ENCODE measurements at places on chromosomes 6 and 20.

- no peak for DNase-seq
Measured at GRCh38 chr20:19626896-19627295, 131.2 kb upstream of the RIN2 start.

GRCh38 chr6:136415351-136416007, 125.8 kb upstream of the BCLAF1 start:
- no peak for DNase-seq

- no peak for DNase-seq
Measured at GRCh38 chr20:15642676-15643075, 930.6 kb downstream of the KIF16B start.

DNA sequence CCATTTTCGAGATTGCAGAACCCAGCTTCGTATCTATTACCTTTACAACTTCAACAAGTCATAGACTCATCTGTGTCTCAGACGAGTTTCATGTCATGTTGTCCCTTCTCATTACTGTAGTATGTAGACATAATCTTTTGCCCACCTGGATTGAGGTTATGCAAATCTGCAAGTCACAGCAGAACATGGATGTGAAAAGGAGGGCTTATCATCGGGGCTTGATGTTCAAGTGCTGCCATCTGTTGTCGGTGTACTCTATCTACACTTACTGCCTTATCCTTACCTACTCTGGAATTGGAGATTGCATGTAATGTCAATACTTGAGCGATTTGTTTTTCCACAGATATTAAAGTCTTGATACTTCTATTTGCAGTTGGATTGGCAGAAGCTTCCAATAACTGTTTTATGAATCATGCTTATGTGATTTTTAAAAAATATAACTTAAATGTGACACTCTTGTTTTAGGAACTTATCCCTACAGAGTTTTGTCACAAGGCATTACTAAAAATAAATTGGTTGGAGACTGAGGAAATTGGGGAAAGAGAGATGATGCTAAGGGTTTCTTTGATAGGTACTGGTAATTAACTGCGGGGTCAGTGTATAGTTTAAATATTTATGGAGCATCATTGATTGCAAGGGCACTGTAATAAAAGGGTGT, 3.0 kb upstream of the GOPC start:
- no peak for DNase-seq

DNA sequence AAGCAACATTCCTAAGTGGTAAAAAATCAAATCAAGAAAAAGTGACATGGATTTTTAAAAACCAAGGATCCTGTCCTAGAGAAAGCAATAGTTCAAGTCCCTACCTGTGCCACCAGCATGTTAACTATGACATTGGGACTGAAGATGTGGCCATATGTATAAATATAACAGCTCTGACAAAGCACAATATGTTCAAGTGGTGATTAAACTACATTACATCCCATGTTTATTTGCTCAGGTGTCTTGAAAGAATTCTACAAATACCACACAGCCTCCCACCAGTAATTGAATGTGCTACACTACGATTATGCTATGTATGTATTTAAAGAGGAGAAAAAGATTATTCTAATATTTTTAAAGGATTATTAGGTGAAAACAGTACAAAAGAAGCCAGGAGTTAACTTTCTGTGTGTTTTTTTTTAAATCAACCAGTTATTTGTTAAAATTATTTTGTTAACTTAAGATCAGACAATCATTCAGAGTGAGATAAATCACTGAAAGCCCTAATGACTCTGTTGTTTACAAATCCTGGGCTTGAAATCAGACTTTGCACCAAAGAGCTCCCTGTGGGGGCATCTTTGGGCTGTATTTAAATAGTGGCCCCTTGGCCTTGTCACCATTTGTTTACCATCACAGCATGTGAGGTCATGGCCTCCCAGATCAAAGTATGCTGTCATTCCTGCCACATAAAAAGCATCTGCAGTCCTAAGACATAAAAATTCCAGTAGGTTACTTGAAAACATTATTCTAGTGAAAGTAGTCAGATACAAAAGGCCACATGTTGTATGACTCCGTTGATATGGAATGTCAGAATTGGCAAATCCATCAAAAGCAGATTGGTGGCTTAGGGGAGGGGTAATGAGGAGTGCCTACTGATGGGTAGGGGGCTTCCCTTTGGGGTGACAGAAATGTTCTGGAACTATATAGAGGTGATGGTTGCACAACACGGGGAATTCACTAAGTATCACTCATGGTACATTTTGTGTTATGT, 17.1 kb downstream of the TTLL2 start:
- no peak for DNase-seq

DNA sequence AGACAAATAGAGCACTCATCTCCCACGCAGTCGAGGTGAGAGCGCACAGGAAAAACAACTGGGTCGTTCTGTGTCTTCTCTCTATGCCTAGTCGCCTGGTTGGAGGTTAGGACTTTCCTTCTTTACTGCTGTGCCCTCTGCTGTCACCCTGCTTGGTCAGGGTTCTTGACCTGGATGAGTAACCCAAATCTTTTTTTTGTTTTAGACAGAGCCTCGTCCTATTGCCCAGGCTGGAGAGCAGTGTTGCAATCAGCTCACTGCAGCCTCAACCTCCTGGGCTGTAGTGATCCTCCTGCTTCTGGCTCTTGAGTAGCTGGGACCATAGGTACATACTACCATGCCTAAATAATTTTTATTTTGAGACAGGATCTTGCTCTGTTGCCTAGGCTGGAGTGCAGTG, 24.5 kb downstream of the PRPF6 start:
- DNase-seq, result no peak

DNA sequence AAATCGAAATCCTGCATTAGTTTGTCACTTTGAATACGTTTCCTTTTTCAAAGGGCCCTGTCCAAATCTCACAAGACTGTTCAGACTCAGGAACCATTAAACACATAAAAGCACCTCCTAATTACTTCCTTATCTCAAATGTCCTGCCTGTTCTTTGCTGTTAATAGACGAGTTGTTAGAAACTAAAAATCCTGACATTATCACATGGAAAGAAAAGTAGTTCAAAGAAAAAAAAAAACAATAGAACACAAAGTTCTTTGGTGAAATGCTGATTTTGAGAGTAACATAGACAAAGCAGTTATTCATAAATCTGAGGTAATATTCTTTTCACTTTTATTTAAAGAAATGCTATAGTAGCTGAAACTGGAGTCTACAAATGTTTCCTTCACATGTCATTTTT, 12.1 kb upstream of the TAB2 start:
- no peak for DNase-seq

GRCh38 chr6:56289721-56290120, 42.3 kb upstream of the COL21A1 start:
- DNase-seq, result no peak

GRCh38 chr6:31299511-31299910, 27.6 kb upstream of the HLA-C start:
- no peak for DNase-seq

DNA sequence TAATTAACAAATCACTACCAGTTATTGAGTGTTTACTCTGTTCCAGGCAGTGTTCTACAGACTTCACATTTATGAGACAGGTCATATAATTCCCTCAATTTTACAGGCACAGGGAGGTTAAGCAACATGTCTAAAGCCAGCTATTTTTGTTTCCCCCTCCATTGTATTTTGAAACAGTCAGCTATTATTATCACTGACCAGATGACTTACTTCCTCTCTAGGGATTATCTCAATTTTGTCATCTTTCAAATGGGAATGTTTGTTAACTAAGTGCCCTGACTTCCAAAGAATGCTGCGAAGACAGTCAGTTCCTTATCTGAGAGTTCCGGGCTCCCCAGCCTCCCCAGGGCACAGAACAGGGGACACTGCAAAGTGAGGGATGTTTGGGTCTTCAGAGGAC, 5.6 kb upstream of the CNPY3 start:
- no peak for DNase-seq

- peak; percentile 45 for DNase-seq
Measured at GRCh38 chr6:142946924-142947713, 2.1 kb upstream of the HIVEP2 start.

DNA sequence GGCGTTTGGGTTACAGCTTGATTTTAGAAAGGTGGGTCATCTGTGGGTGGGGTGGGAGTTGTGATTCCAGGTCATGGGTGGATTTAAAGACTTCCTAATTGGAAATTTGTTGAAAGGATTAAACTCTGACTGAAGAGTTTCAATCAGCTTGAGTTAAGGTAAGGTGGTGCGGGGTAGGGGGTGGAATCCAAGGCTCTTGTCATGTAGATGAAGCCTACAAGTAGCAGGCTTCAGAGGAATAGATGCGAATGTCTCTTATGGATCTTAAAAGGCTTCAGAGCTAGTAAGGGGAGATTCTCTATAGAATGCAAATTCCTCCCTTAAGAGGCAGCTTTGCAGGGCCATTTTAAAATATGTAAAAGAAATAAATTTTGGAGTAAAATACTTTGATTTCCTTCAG, 645.3 kb downstream of the FRK start:
- DNase-seq, result no peak

DNA sequence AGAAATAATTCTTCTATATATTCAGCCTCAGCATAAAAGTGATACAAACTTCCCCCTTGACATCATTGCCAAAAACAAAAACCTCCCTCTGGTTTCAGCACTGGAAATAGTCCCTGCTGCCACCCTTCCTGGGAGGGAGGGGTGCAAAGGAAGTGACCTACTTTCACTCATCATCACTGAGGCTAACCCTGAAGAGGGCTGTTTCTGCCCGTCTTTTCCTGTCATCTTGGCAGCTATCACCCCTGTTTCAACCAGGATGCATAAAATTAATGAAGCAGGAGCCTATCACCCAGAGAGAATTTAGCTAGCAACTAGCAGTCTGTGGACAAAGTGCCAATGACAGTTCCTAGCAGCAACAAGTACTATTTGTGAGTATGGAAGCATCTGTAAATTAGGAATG, 397.8 kb downstream of the LAMA2 start:
- no peak for DNase-seq

- DNase-seq, result no peak
Measured at GRCh38 chr20:3105256-3106137, 21.0 kb upstream of the AVP start.

- DNase-seq, result no peak
Measured at GRCh38 chr20:1415667-1416468, 23.0 kb upstream of the FKBP1A start.

- DNase-seq, result no peak
Measured at GRCh38 chr20:52593654-52594053, 378.5 kb upstream of the TSHZ2 start.

GRCh38 chr20:45890985-45891983, at the start of the genes CTSA and NEURL2:
TSS of gene CTSA (plus strand) at chr20:45891335. CDS start at chr20:45891569, 234 bp downstream.
TSS of gene NEURL2 (minus strand) at chr20:45891208. CDS start at chr20:45890991, 217 bp downstream.
- DNase-seq, result peak; percentile 76

DNA sequence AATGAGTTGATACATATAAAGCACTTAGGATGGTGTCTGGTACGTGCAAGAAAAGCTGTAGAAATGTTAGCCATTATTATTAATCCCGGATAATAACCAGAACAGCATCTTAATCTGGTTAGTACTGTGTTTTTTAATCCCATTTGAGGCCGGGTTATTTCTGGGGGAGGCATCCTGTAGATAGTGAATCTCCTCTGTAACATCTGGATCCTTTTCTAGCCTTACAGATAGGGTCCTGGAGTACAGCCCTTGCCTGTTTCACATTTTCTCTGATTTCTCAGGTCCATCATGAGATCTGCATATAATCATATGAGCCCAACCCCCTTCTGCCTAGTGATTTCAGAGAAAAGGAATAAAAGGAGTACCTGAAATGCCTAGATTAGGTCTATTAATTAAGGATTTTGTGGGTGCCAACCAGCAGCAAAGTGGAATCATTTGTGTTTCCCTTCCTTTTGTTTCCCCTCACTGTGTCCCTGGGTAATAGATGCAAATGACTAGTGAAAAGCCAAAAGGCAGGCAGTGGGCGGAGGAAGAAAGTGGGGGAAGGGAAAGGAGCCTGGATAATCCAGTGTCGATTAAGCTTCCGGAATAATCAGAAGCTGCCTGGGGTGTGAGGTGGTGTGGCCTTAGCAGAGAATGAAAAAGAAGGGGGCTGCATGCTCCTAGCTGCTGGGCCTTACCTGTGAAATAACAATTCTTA, 88.9 kb downstream of the SOBP start:
- DNase-seq, result no peak

DNA sequence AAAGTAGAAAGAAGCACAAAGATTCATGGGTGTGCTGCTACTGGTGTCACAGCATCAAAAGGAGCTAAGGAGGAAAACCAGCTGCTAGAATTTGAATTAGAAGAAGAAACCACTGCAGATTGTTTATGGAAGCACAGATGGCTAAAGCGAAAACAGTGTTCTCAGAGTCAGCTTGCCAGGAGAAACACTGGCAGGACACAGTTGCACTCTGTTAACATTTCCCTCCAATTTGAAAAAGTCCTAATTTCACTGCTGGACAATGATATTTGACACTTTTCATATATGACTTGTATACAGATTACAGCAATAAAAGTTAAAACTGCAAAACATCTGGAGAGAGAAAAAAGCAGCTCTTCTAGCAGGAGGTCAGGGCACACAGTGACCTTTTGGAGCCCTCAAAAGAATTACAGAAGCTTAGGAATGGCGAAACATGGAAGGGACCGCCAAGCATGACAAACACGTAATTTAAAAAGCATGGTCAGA, 314.5 kb downstream of the COL12A1 start:
- no peak for DNase-seq

DNA sequence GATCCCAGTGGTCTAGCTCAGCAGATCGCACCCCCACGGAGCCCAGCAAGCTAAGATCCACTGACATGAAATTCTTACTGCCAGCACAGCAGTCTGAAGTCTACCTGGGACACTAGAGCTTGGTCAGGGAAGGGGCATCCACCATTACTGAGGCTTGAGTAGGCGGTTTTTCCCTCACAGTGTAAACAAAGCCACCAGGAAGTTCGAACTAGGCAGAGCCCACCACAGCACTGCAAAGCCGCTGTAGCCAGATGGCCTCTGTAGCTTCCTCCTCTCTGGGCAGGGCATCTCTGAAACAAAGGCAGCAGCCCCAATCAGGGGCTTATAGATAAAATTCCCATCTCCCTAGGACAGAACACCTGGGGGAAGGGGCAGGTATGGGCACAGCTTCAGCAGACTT, 18.8 kb downstream of the FRK start:
- no peak for DNase-seq

DNA sequence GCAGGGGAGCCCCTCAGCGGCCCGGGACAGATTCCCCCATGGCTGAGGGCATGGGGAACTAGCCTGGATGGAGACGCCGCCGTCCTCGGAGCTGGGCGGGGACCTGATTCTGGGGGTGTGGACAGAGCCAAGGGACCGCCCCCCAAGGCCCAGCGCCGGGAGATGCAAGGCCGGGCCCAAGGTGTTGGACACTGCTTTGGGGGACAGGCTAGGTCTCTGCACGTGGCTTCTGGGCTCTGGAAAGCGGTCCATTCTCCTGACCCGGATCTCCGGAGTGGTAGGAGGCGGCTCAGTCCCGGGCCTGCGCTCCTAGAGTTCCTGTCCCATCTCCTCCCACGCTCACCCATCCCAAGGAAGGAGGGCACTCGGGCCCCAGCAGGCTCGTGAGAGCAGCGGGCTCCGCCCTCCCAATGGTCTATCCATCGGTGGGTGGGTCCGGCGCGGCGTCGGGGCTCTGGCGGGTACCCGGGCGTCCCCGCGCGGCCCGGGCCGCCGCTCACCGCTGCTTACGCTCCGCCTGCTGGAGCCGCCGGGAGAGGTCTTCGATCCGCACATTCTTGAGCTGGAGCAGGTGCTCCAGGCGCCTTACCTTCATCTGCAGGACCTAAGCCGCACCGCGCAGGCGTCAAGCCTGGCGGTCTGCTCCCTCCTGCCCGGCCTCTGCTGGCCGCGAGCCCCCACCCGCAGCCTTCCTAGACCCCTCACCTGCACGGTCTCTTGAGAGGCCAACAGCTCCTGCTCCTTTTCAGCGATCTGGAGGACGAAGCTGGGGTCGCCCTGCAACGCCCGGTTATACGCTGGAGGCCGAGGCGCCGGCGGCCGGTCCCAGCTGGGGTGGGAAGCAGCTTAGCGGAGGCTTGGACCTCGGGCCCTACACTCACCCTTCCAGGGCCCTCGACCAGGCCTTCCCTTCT, 3.3 kb downstream of the SPEF1 start:
- no peak for DNase-seq

Data from stimulated activated CD8-positive, alpha-beta memory T cell treated with anti-CD3 and anti-CD28 coated beads, Interleukin-7, amount 100 ng/mL, for 24 hours (primary cell).